ENCODE measurements at places on chromosomes 3 and 15. TPM values are rescaled to one million over a fixed set of nuclear protein-coding genes. Genes with fewer than 3 reads are reported as not detected.
A peak's percentile ranks its signal among the peaks of the same experiment; 100 is the strongest.

The PLA2G4E gene
- total RNA-seq = not detected

The SEMA5B gene
- not detected for total RNA-seq

The EFCC1 gene
- total RNA-seq = not detected

The CYP11A1 gene
- total RNA-seq = not detected

The IQCF5 gene
- total RNA-seq = not detected

DNA sequence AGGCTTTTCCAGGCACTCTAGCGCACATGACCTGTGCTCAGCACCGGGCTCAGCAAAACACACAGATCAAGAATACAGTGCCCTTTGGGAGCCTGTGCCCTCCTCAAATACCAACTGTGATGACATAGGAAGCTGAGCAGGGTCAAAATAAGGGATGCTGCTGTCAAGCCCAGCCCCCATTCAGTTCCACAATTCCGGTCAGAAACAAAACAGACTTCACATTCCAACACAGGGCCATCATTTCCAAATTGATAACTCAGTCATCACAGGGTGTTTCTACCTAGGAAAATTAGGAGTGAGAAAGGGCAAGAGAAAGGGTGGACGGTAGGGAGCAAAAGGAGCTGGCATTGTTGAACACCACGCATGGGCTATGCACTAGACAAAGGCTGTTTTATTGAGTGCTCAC, 158.4 kb upstream of the CCDC54 start:
- DNase-seq = no peak

DNA sequence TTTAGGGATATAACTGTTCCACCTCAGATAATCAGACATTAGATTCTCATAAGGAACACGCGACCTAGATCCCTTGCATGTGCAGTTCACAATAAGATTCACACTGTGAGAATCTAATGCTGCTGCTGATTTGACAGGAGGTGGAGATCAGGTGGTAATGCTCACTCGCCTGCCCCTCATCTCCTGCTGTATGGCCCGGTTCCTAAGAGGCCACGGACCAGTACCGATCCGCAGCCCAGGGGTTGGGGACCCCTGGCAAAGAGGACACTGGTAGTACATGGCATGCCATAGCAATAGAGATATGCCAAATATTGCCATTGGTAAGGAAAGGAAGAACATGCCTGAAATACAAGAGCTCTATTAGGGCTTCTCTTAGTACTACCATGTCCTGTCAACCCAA, 59.7 kb downstream of the LSM3 start:
- DNase-seq = no peak

DNA sequence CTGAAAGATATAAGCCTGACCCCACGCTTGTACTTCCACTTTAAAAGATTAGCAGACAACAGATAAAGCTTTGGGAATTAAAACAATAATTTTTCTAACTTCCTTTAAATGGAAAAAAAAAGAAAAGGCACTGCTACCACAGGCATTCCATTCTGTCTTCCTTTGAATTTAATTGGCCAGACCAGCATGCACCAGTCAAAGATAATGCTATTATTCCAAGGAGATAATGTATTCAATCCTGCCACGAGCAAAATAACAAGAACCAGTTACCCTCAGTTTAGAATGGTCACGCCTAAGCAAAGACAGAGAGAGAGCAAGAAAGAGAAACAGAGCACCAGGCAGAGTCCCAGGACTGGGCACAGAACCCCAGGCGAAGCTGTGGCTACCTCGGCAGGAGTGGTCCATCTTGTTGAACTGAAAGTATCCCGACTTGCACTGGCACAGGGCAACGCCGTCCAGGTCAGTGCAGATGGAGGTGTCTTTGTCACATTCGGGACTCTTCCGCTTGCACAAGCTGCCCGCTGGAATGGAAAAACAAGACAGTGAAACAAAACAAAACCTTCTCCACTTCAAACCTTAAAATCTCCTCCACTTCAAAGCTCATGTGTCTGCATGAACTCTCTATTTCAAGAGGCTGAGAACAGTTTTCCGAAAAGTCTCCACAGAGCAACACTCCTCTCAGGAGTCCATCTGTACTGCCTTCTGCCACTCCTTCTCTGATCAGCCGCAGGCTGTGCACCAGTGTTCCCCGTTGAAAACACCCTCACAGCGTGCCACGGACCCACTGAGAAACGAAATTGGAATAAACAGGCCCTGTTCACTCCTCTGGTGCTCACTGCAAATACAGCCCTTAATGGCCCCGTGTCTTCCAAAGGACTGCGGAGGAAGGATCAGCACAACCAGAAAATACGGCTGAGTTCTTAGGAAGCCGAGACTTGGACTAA, 58.2 kb downstream of the HEG1 start:
- no peak for DNase-seq

DNA sequence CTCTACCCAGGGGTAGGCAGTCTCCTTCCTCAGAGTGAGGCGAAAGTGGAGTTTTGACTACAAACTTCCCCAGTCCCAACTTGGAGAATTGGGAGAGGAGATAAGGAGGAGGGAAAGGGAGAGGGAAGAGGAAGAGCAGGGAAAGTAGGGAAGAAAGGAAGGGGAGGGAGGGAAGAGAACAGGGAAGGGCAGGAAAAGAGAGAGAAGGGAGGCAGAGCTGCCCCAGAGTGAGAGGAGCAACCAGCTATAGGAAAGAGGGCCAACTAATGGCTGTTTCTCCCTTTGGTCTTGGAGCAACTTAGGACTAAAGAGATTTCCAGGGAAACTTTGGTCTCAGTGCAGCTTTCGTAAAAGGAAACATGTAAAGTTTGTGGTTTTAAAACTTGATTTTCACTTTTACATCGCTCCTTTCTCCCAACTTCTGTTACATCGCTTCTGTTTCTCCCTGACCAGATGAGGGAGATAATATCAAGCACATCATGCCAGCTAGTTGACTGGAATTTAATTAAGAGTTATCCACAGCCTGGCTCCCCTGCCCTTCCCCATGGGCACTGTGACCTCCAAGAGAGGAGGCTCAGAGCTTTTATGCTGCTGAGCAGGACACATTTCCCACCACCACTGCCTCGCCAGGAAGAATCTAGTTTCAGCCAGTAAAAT, 1.4 kb downstream of the CA12 start:
- no peak for DNase-seq

DNA sequence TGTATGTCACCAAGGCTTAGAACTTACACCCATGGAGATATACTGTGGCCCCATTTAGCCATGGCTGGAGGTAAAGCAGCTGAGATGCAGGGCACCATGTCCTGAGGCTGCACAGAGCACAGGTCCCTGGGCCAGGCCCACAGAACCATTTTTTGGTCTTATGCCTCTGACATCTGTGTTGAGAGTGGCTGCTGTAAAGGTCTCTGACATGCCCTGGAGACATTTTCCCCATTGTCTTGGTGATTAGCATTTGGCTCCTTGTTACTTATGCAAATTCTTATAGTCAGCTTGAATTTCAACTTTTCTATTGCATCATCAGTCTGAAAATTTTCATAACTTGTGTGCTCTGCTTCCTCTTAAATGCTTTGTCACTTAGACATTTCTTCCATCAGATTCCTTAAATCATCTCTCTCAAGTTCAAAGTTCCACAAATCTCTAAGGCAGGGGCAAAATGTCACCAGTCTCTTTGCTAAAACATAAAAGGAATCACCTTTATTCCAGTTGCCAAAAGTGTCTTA, 701.3 kb downstream of the EPHA3 start:
- DNase-seq = no peak

DNA sequence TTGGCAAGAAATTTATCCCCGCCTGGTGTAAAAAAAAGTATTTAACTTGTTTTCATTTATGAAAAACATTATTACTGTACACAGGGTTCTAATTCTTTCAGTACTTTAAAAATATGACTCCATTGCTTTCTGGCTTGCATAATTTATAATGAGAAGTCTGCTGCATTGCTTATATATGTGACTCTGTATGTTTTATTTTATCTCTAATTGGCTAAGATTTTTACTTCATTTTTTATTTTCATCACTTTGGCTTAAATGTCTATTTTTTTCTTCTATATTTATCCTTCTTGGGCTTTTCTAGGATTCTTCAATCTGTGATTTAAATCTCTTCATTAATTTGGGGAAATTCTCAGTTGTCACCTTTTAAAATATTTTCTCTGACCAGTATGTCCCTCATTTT, 636.6 kb upstream of the NR2F2 start:
- no peak for DNase-seq

GRCh38 chr15:63553388-63553791, 43.8 kb upstream of the FBXL22 start:
- DNase-seq = peak; percentile 61

GRCh38 chr15:73601451-73602445, 31.4 kb downstream of the NPTN start:
- peak; percentile 58 for DNase-seq

DNA sequence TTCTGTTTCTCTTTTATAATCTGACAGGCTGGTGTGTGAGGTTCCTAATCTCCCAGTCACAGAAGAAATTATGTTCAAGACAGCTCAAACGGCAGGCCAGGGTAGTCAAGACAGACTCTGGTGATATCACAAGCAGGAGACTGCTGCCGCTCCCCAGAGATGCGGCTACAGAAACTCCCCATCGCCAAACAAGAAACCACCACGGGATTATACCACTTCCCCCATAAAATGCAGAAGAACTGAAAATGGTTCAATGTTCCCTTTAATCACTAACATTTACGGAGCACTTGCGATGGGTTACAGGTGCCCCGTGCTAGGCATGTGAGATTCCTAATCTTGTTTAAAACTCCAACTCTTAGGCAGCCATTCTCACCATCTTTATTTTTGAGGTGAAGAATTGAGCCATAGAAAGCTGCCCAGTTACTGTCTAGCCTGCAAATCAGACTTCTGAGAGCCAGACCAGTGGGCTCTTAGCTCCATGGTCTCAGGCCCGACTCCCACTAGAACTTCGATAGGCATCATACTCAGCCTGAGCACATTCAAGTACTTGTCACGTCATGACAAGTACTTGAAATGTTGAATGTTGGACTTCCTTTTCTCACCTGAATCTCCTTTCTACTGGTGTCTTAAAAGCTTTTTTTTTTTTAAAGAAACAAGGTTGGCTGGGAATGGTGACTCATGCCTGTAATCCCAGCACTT, 58.4 kb downstream of the TBC1D2B start:
- DNase-seq = no peak

- no peak for DNase-seq
Measured at GRCh38 chr3:188680189-188680588, 491.6 kb upstream of the TPRG1 start.

DNA sequence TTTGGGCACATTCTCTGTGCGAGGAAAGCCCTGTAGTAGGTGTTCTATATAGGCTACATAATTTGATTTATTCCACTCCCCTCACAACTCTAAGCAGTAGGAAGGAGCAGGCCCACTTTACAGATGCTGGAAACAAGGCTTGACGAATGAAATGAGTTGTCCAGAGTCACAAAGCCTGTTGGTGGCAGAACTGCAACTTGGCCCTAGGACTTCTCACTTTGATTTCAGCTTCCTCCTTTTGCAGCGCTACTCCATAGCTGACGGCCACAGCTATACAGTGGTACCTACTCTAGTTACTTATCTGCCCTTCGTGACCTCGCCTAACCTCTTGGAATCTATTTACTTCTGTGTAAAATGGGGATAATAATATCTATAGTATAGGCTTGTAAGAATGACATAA, 2.5 kb upstream of the IRAK2 start:
- DNase-seq = no peak

GRCh38 chr15:83207009-83207659, 489 bp downstream of the HDGFL3 start:
- peak; percentile 25 for DNase-seq

DNA sequence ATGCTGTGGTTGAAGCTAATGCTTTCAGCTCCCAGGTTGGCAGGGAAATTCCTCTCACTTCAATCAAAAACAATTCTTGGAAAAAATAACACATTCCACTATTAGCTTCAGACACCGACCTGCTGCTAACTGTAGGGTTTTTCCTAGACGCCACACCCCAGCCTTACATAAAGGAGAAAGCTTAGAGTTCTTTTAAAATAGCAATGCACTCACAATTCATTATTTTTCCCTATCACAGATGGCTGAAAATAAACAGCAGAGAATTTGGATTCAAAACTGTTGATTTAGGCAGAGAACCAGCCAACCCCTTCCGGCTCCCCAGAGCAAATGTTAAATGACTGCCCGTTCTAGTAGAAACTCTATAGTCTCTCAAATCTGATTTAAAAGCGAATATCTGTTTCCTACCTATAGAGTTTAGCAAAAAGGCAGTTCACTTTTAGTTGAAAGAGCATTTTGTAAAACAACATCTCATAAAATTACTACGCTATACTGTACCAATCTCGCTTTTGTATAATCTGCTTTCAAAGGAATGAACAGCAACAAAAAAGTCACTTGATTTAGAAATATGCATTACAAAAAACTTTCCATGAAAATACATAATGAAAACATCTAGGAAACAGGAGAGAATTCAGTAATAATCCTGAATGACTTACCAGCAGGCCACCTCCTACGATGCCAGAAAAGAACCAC, 586 bp downstream of the TM4SF1 start:
- DNase-seq = peak; percentile 50

DNA sequence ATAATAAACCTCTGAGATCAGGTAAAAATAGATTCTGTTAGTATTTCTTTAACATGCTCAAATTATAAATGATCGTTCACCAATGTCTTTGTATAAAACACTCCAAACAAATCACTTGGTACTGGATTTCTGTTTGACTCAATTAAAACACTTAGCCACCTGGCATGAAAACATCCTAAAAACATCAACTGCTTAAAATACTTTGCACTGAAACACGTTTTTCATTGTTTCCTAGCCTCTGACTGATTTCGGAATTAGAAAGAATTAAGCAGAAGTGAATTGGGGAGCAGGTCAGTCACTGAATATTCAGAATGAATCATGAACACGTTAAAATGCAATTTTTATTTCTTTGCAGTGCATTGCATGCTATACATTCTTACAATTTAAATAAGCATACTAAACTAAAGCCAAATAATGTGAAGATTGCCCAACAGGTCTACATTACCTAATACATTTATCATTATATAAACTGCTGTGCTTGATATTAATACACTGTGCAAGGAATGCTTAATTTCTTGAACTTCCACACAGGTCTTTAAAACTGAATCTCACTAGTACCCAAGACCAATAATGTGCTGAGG, 1.6 kb downstream of the THRB start:
- peak; percentile 56 for DNase-seq

- no peak for DNase-seq
Measured at GRCh38 chr3:188993181-188993580, 178.6 kb upstream of the TPRG1 start.

DNA sequence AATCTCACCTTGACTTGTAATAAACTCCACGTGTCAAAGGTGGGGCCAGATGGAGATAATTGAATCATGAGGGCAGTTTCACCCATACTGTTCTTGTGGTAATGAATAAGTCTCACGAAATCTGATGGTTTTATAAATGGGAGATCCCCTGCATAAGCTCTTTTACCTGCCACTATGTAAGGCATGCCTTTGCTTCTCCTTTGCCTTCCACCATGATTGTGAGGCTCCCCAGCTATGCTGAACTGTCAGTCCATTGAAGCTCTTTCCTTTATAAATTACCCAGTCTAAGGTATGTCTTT, 45.5 kb downstream of the SUCNR1 start:
- no peak for DNase-seq

DNA sequence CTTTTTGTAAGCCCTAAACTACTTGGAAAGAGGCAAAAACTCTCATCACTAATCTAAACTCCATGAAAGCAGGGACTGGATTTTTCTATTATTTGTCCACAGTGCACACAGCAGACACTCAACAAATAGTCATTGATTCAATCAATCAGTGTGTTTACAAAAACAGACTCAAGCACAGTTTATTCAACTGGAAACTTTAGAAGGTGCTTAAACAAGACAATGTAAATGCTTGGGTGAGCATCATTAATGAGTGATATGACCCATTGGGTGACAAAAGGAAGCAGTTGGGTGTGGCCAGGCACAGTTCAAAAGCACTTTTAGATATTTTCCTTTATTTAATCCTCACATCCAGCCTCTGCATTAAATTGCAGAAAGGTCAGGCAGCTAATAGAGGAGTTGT, 32.0 kb upstream of the PPP4R2 start:
- no peak for DNase-seq

GRCh38 chr15:38148471-38148870, 104.2 kb upstream of the SPRED1 start:
- no peak for DNase-seq

Measured in PC-3 (cell line).